ENCODE measurements at places on chromosomes 7 and 10.

DNA sequence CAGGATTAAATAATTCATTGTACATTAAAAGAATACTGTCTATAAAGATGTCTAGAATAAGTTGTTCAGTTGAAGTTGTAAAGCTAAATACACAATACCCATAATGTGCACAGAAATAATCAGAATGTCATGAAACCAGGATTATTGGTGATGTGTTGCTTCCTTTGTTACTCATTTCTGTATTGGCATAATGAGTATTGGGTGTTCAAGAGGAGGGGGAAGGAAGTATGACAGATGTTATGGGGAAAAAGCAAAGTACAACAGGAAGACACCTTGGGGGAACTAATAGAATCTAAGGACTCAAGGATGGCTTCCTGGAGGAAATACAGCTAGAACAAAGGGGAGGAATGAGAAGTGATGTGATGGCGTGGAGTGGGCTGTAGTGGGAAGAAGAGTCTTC, 15.0 kb downstream of the ANKRD1 start:
- DNase-seq = no peak

GRCh38 chr10:100723770-100724530, 21.4 kb upstream of the PAX2 start:
- DNase-seq = no peak

GRCh38 chr7:99036546-99037111, 107.3 kb downstream of the SMURF1 start:
- no peak for DNase-seq

GRCh38 chr10:29651767-29652166, 17.0 kb upstream of the SVIL start:
- DNase-seq = no peak

- no peak for DNase-seq
Measured at GRCh38 chr10:98332623-98333269, 64.8 kb upstream of the LOXL4 start.

All from T-helper 22 cell (primary cell).